ENCODE measurements at places on chromosomes 4 and X.

GRCh38 chrX:133645256-133645655, 230.0 kb upstream of the GPC4 start:
- no peak for DNase-seq

GRCh38 chr4:14241574-14241973, 614.0 kb upstream of the BOD1L1 start:
- no peak for DNase-seq

- DNase-seq = no peak
These were observed 8.8 kb upstream of the TMEM128 start for GRCh38 chr4:4256799-4257198.

DNA sequence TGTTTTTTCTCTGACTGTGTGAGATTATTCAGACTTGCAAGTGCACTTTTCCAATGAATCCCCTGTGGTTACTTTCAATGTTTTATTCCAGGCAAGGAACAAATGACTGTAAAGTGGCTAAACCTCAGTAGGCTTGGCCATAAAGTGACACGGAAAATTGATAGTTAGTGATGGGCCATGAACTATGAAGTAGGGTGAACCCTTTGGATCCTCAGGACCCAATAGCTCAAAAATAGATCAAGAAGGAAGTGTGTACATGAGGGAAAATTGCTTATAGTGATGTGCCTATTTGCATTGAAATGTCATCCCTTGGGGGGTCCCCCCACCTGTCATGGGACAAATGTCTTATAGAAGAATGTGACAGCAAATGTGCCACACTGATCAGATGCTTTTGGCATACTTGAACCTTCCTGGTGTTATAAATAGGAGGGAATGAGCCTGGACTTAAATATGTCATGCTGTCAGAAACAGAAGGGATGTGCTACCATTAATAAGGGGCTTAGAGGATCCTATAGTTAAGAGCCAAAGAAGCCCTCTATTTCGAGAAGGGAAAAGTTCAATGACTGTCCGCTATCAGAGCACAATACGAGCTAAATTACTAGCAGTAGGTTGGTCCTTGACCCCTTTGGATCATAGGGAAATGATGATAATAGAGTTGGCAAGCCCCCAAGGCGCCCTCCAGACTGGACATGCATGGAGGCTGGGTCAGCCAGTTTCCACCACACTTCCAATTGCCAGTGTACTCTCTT, 30.3 kb downstream of the SLC16A2 start:
- DNase-seq = no peak

GRCh38 chr4:80875642-80876041, 154.9 kb upstream of the BMP3 start:
- DNase-seq = no peak

DNA sequence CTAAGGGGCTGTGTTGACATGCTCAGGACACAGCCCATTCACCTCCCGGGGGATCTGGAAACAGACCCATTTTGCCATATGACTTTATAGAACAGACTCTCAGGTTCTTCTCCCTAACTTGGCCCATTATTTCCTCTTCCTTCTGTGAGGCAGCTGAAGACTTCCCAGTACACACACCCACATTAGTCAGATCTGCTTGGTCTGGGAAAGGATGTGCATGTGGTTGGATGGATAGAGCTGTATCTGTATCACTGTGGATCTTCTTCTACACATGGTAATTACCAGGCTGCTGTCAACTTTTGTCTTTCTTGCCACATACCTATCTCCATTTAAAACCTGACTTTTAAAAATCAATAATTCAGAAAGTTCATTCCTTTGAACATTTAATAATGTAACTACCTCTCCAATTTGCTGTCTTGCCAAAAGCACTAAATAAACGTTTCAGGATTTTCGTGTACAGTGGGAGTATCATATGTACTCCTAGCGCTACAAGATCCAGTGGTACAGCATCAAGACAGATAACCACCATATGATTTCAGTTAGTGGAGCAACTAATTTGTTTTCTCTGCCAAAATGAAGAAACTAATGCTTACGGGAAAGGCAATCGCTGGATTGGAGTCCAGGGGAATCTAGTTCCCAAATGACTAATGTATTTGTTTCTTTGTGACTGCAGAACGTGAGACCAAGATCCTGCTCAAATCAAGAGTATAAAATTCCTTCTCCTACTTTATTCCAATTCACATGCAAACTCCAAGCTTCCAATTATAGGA, 134.1 kb upstream of the MAP3K15 start:
- DNase-seq = no peak

DNA sequence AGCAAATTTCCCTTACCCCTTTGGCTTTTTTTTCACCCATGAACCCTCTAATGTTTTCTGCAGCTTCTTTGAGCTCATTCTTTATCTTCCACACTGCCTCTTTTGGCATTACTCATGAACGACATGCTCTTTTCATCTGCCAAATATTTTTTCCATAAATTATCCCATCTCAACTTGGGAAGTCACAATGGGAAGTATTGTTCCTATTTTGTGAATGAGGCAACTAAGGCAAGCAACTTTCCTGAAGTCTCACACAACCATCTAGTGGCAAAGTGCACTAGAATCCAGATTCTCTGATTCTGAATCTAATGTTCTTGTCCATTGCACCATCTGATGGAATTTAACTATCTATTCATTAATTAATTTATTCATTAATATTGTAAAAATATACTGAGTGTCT, 625 bp downstream of the RTL9 start:
- DNase-seq = no peak

DNA sequence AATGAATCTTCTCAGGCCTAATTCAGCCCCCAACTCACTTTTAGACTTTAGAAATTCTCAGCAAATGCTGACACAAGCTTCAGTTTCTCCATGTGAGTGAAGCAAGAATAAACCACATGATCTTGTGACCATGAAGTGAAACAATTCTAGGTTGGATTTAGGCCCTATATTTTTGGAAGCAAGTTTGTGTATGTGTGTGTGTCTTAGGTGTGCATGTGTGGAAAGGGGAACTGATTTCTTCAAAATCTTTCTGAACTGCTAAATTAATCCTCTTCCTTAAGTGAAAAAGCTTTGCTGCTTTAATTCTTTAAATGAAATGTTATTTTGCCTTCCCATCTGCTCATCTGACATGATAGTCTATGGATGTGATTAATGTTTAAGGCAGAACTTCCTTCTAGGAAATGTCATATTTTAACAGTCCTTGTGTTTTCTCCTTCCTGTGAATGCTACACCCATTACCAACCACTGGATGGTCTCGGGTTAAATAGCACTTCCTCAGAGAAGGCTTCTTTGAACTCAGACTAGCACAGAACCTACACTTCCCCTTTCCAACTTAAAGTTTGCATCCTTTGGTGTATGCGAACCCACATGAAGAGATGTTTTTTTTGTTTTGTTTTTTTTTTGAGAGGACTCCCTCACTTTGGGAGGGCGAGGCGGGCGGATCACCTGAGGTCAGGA, 1.2 kb upstream of the TMEM144 start:
- DNase-seq = no peak

DNA sequence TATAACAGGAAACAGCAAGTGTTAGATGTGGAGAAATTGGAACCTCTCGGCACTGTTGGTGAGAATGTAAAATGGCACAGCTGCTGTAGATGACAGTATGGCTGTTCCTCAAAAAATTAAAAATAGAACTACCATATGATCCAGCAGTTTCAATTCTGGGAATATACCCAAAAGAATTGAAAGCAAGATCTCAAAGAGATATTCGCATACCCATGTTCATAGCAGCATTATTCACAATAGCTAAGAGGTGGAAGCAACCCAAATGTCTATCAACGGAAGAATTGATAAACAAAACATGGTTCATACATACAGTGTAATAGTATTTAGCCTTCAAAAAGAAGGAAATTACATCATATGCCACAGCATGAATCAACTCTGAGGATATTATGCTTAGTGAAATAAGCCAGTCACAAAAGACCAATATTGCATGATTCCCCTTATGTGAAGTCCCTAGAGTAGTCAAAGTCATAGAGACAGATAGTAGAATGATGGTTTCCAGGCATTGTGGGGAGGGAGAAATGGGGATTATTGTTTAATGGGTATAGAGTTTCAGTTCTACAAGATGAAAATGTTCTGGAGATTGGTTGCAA, 467.7 kb downstream of the IDS start:
- no peak for DNase-seq

DNA sequence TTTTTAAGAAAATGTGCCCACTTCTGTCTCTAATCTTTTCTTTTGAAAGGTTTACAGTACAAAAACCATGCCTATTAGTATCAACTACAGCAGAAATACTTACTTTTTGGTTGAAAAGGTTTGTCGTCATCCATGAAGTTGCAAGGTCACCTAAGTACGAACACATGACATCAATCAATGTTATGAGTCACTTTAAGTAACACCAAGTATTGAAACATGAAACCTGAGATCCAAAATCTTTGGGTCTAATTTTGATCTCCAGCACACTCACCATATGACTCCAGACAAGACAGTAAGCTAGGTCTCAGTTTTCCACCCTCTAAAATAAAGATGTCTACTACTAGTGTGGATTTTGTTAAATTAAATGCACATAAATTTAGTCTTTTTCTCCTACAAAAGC, 8.4 kb downstream of the ZNF280C start:
- no peak for DNase-seq

GRCh38 chr4:10656420-10656819, 28.1 kb downstream of the CLNK start:
- no peak for DNase-seq

- DNase-seq = no peak
These were observed 41.3 kb upstream of the ANK2 start for GRCh38 chr4:113008135-113008534.

DNA sequence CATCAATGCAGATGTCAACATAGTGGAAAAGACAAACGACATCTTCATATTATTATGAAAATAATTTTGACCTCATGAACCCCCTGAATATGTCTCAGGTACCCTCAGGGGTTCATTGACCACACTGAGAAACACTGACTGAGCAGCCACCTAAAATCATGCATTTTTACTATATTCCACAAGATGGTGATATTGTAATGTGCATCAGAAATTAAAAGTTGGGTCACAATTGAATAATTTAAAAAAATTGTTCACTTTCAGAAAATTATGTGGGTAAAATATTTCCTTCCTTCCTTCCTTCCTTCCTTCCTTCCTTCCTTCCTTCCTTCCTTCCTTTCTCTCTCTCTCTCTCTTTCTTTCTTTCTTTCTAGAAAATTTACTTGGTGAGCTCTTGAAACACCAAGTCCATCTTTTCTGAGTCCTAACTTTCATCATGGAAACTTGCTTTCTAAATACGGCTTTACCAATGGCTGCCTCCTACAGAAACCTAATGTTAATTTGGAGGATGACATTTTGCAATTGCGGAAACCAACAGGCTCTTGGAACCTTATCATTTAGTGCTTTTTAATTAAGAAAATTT, 103.6 kb downstream of the RTL3 start:
- no peak for DNase-seq

GRCh38 chr4:111630705-111631104, 514.5 kb upstream of the FAM241A start:
- DNase-seq = no peak

- DNase-seq = no peak
These were observed 3.6 kb downstream of the APOO start for GRCh38 chrX:23904096-23904495.

- no peak for DNase-seq
These were observed 51.4 kb upstream of the RAPGEF2 start for GRCh38 chr4:159051245-159052071.

DNA sequence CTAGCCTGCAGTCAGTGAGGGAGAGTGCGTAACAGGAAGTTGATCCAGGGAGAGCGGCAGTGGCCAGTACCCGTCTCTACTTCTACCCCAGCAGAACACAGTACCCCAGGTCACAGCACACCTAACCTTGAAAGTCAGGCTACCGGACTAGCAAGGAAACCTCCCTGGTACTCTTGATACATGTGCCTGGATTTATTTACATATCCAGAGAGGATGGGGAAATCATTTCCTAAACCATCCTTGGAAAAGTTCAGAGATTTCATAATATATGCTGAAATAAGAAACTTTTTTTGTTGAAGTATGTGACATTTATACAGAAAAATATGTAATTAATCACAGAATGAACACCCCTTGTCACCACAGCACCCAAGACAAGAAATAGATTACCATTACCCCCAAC, 24.5 kb downstream of the PRIMPOL start:
- no peak for DNase-seq

DNA sequence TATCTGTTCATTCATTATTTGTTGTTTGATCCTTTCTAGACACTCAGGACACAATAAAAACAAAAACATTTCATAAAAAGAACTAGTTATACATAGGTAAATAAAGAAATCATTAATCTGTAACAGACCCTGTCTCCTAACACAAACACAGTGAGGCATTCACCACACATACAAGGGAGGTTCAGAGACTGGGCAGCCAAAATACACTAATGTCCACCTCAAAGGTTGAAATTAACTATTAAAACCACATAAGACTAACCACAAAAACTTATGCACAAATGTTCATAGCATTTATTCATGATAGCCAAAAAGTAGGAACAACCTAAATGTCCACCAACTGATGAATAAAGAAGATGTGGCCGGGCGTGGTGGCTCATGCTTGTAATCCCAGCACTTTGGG, 7.8 kb downstream of the PAPSS1 start:
- DNase-seq = no peak

DNA sequence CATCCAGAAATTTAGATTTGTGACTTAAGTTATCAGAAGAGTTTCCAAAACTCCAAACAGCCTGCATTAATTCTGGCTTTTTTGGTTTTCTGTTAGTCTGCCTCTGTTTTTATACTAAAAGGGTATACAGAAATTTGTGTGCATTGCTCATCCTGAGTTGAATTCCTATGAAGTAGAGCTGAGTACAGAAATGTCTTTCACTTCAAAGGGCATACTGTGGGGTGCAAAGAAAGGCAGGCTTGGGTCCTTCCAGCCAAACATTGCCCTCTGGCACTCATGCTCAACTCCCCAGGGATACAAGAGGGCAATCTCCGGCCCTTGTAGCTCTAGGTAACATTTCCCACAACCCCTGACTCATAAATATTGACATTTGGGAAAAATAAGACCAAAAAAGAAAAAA, 27.6 kb upstream of the TMEM184C start:
- DNase-seq = no peak

- no peak for DNase-seq
These were observed 32.2 kb upstream of the GATB start for GRCh38 chr4:151792995-151793394.

- DNase-seq = no peak
These were observed 18.2 kb upstream of the COX7B2 start for GRCh38 chr4:46927201-46927600.

- no peak for DNase-seq
These were observed 150.0 kb downstream of the MAML3 start for GRCh38 chr4:140003876-140004548.

DNA sequence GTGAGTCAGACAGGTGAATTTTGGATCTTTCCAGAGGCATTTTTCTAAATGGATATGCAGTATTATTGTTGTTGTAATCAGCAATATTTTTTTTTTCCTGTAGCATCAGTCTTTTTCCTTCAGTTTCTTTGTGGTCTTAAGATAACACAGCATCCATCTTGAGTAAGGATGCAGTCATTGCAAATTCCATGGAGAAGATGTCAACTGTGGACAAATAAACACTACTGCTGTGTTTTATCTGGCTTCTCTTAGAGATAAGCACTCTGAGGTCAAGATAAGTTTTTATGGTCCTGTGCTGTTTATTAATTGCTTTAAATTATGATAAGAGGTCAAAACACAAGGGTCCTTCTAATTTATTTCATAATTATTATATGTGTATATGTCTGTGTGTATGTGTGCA, 1255.7 kb downstream of the ADGRL3 start:
- DNase-seq = no peak

- no peak for DNase-seq
These were observed 114.2 kb downstream of the COMMD8 start for GRCh38 chr4:47349326-47349725.
